T-helper 1 cell (primary cell): ENCODE measurements at places on chromosomes 3 and 15.

DNA sequence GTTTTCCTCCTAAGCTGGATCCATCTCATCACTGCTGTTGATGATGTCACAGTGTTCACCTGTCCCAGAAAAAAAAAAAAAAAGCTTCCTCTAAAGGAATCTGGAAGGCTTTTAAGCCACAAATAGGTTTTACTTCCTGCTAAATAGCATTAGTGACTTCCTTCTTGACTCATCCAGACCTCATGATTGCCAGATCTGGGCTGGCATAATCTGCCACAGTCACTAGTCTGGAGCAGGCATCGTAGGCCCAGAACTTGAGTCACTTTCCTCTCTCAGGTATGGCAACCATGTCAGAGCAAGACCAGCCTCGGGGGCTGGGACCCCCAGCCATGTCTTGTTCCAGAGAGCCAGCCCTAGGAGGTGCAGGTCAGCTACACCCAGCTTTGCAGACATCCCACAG, 266.5 kb upstream of the CADM2 start:
- no peak for DNase-seq

DNA sequence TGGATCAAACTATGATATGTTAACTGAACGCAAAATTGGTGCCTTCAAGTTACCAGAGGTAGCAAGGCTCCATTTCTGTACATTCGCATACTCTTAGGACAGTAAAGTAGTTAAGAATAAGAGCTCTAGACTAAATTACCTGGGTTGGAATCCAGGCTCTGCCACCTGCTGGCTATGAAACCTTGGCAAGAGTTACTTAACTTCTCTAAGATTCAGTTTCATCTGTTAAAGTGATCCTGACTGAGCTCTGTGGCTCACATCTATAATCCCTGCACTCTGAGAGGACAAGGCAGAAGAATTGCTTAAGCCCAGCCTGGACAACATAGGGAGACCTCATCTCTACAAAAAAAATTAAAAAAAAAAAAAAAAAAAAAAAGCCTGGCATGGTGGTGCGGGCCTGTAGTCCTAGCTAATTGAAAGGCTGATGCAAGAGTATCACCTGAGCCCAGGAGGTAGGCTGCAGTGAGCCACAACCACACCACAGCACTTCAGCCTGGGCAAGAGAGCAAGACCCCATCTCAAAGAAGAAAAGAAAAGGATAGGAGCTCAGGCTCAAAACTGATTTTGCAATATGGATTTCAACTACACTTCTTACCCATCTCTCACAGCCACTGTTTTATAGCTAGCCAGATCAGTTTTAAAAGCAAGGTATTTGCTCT, 21.3 kb downstream of the GSK3B start:
- no peak for DNase-seq

DNA sequence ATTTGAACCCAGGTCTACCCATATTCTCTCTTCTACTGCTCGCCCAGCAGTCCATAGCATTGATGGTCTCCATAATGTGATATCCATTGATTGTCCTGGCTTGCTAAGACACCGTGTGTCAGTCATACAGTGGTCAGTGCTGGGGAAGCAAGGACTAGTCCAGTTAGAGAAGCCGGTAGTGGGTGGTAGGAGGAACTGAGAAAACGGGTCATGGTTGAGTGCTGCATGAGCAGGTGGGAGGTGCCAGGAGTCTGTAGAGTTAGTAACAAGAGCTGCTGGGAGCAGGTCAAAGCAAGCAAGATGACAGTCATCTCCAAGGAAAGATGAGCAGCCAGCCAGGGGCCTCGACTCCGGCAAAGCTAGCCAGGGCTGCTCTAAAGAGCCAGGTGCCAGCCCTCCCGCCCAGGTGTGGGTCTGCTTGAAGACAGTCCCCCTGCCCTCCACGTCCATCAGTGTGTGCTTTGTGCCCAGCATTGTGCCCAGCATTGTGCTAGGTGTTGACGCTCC, 29.5 kb upstream of the USP3 start:
- no peak for DNase-seq

- no peak for DNase-seq
Observed at GRCh38 chr3:141055136-141055535, 4.0 kb downstream of the SPSB4 start.

- no peak for DNase-seq
Observed at GRCh38 chr3:154105218-154105975, 15.8 kb upstream of the ARHGEF26 start.

DNA sequence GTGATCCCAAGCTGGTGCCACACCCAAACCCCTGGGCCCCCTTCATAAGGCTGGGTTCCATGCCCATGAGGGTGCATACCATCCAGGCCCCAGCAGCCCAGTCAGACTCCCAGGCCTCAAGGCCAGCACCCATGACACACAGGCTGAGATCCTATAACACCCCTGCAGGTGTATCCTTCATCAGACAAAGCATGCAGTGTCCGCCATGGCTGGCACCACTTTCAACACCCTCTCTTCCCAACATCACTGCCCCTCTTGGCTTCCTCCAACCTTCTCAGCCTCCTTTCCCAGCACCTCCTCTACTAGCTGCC, 3.5 kb downstream of the CCDC51 start:
- DNase-seq: no peak

GRCh38 chr3:51983578-51984268, 388 bp downstream of the ACY1 start:
- no peak for DNase-seq

DNA sequence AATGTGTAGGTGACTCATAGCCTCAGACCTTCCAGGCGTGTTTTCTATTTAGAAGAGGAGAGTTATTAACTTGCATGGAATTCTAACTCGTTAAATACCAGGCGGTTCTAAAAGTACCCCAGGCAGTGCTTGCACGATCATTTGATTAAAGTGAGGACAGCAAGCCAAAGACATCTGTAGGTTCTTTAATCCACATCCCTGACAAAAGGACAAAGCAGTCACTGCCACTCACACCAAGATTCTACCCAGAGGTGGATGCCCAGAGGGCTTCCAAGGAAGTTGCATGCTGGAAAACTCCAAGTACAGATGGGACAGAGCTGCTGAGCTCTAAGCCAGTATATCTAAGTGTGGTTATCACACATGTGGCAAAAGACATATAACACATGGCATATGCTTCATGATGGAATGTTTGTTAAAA, 372.1 kb downstream of the ROBO2 start:
- no peak for DNase-seq

GRCh38 chr3:33940149-33940548, 141.7 kb downstream of the PDCD6IP start:
- no peak for DNase-seq

- DNase-seq: no peak
Observed at GRCh38 chr3:33877187-33877586, 78.8 kb downstream of the PDCD6IP start.

DNA sequence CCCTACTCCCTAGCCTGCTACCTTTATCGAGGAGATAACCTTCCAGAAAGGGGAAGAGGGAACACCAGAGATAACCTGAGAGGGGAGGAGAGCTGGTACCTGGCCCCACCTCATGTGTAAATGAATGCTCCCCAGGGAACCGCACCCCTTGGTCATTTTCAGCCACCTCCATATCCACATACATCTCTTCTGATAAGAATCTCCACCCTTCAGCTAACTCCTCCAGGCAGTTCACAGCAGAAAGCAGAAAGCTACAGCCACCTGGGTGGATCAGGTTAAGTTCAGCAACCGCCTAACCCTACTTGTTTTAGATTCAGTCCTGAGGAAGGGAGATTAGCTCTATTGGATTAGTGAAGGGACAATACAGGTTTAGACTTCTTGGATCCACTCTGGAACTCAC, 38.0 kb upstream of the TIMP4 start:
- no peak for DNase-seq

GRCh38 chr15:58322253-58322652, 109.5 kb upstream of the LIPC start:
- no peak for DNase-seq

DNA sequence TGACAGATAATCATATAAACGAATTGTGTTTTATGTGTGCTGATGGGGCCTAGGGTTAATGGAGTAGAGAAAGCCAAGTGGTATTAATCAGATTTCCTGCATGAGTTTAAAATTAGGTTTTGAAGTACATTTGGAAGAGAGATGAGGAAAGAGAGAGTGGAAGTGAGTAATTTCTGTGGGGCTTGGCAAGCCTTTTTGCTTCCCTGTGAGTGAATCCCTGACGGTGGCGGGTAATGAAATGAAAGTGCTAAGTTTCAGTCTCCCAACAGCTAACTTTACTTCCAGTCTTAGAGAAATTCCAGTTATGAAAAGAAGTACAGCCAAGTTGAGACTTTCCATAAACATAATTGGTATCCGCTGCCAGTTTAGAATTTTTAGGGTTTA, 139.4 kb downstream of the BBX start:
- DNase-seq: no peak

DNA sequence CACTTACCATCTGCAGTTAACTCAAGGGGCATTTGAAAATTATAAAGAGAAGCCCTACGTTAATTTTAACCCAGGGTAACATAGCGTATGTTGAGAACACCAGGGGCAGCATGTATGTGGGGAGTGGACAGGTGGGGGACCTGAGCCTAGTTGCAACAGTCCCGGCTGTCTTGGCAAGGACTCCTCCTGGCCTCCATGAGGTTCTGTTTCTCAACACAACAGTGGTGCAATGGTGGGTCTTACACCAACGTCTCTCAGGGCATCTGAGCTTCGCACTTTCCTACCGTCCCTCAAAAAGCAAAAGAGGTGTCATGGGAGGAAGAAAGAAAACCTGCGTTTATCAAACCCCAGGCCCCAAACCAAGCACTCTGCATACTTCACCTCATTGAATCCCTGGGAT, 50.6 kb downstream of the MGLL start:
- no peak for DNase-seq

DNA sequence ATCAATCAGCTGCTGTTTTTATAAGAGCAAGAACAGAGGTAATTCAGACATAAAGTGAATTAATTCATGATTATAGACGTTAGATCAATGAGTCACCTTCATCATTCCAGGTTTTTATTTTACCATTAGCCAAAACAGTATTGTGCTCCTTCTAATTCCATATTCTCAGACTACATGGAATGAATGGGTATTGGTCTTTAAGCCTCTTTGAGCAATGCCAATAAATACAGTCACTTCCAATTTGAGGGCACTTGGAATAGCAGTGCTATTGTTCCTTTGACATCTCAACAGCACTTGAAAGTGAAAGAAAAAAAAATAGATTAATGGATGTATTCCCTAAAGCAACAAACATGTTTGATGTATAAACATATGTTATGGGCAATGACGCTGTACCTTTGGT, 830.9 kb upstream of the CFAP20DC start:
- DNase-seq: no peak

DNA sequence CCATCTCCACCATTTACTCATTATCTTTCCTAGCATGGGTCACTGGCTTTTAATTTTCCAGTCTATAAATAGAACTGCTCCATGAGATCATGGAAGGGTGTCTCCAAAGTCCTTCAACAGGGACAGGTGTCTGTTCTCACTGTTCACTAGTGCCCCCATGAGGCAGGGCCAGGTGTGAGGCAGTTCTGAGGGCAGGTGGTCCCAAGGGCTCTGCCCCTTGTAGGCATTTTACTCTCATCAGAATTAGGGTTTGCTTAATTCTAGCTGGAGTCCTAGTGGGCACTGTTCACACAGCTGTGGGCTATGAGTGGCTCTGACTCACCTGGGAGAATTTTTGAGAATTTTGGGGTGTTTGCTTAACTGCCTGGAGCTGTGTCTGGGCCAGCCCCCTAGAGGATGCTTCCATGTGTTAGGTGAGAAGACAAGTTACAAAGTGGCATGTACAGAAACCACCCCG, 248.0 kb upstream of the LYSMD4 start:
- no peak for DNase-seq

GRCh38 chr3:134427400-134428111, 53.3 kb upstream of the AMOTL2 start:
- no peak for DNase-seq

DNA sequence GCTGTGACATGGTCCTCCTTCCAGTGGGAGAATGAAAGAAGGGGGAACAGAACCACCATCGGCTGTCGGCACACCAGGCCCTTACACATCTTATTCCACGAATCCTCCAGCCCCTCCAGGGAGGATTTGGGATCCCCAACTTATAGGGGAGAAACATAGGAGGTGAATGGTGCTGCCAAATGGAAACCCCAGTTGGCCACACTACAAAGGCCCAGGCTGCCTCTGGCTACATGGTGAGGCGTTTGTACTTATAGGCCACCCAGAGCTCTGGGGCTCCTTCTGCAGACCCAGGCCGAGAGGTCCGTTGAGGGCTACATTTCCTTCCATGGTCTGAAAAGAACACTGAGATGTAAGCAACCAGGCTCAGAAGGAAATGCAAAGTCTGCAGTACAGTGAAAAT, 12.0 kb downstream of the AMOTL2 start:
- no peak for DNase-seq

GRCh38 chr15:75694241-75695182, 18.1 kb downstream of the CSPG4 start:
- DNase-seq: no peak

DNA sequence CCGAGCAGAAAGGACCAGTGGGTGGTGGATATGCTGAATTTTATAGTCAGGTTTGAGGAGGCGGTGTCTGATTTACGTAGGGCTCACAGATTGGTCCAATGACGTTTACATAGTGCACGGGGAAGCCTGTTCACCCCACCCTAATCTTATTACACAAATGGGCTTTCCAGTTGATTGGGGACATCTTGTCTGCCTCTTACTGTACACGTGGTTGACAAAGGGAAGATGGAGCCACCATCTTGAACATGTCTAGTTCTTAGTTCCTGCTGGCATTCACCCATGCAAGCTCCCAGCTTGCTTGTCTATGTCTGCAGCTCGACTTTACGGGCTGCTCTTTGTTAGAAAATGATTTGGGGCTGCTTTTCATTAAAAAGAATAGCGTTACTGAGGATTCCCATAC, 332.0 kb upstream of the SLCO3A1 start:
- DNase-seq: no peak

DNA sequence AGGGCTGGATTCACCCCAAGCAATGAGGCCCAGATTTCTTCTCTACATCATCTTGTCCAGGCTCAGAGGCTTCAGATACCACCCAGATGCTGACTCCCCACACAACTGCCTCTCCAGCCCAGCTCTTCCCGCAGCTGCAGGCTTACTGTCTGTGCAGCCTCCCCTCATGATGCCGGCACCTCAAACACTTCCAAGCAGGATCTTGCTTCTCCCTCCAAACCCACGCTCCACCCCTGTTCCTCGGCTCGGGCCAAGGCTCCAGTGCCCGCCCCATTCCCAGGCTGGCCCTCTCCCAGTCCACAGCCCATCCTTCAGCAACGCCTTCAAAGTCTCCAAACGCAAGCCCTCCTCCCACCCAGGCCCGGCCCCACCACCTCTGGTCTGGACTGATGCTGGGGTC, 159.2 kb upstream of the LINGO1 start:
- no peak for DNase-seq

- no peak for DNase-seq
Observed at GRCh38 chr3:115236496-115236895, 89.4 kb upstream of the ZBTB20 start.

- DNase-seq: no peak
Observed at GRCh38 chr15:45225506-45226273, 26.3 kb upstream of the SLC28A2 start.

GRCh38 chr3:124557433-124558232, 172.6 kb upstream of the UMPS start:
- no peak for DNase-seq
